Chondrocyte (in vitro differentiated cells): ENCODE measurements at places on chromosomes 13 and 19. TPM values are rescaled to one million over a fixed set of nuclear protein-coding genes. Genes with fewer than 3 reads are reported as not detected.

DNA sequence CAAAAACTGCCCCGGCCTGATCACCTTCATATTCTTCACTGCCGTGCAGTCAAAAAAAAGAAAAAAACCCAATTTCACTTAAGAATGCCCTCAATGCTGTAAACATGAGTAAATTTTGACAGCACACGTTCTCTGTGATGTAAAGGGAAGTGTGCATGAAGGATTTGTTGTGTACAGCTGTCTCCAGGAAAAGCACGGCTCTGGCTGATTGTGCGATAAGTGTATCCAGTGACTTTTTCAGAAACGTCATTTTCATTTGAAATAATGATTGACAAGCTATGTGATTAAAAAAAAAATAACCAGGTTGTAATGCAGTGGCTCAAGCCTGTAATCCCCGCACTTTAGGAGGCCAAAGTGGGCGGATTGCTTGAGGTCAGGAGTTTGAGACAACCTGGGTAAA lies 39.6 kb downstream of the ANKRD10 start:
- H3K27me3 ChIP-seq, result no peaks in the 10 kb centered on the region
- H3K27ac ChIP-seq, result no peak overlapping the region
- H3K4me3 ChIP-seq, result no peak overlapping the region
- no peak for DNase-seq

DNA sequence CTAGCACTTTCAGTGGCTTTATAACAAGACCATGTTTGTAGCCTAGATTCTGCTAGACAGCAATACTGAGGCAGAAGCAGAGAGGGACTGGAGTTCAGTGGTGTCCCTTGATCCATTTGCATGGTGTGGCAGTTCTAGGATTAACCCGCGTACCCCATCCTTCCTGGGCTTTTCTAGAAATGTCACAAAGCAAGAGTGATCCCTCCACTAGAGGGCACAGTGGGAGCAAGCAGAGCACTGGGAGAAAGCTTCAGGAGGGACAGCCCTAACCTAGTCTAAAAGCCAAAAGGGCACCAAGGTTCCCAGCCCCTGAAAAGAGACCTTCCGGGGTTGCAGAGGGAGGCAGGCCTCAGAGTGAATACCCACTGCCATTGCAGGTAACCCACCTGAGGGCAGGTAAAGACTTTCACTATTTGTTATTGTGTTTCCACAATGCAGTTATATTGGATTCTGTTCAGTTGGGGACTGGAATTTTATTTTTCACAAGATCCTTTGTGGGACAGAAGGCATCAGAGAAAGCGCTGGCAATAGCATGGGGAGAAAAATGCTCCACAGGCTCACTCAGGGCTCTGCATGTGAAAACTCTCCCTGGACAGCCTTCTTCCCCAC lies 170.6 kb downstream of the FLT1 start:
- no peak overlapping the region for H3K27ac ChIP-seq
- no peak overlapping the region for H3K4me3 ChIP-seq
- DNase-seq, result no peak

GRCh38 chr19:39587496-39587895 lies 14.8 kb upstream of the LGALS13 start:
- H3K27me3 ChIP-seq, result no peaks in the 10 kb centered on the region
- DNase-seq, result no peak
- H3K36me3 ChIP-seq, result no peaks in the 10 kb centered on the region
- no peak overlapping the region for H3K27ac ChIP-seq

- H3K4me3 ChIP-seq, result no peak overlapping the region
- no peak for DNase-seq
- H3K27me3 ChIP-seq, result no peaks in the 10 kb centered on the region
- no peak overlapping the region for H3K27ac ChIP-seq
Observed at GRCh38 chr19:4016486-4016885, 8.9 kb downstream of the PIAS4 start.

GRCh38 chr13:102679449-102680132 lies 15.3 kb downstream of the METTL21C start:
- no peak overlapping the region for H3K4me3 ChIP-seq
- H3K27ac ChIP-seq, result no peak overlapping the region
- DNase-seq, result no peak

The BRCA2 gene
- 2.5 to 7.5 TPM (median 4.4 TPM) in 3 replicates for total RNA-seq

- H3K27me3 ChIP-seq, result no peaks in the 10 kb centered on the region
- DNase-seq, result no peak
- no peak overlapping the region for H3K27ac ChIP-seq
- H3K36me3 ChIP-seq, result peaks cover 4% of the 10 kb centered on the region
Observed at GRCh38 chr19:19134687-19135158, 3.6 kb downstream of the TMEM161A start.
